Glutamatergic neuron (in vitro differentiated cells): ENCODE measurements at places on chromosomes 6 and 20.

DNA sequence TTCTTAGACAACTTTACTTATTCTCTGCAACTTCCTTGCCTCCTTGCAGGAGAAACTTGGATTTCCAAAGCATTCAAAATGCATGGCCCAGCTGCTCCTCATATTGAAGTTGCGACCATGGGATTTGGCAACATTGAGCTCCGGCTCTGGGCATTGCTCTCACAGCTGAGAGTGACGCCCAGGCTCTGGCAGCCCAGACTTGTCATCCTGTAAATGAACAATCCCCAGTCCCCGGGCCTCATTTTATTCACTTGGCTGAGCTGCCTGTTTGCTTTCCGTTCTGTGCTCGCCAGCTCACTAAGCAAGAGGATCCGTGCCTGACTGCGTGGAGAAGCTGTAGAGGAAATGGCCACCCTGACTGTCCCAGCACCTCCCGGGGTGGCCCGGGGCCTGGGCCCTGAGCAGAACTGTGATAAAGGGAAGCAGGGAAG lies 119.5 kb upstream of the CD93 start:
- peak; percentile 35 for DNase-seq

DNA sequence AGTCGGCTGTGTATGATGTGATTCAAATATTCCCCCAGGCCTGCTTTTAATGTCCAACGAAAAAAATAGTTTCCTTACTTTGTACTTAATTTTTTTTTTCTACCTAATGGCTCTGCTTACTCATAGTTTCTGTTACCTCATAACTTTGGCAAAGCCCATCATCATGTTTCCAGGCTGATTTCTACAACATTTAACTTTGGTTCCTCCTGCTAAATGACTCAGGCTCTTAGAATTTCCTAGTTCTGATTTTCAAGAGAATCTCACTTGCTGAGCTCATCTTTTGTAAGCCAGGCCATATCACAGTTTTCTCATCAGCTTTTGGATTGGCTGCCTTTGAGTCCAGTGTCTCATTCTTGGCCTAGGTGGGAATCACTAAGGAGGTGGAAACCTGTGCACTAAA lies 323.1 kb downstream of the HDGFL1 start:
- DNase-seq, result no peak

GRCh38 chr6:3884007-3884745 lies 35.0 kb downstream of the FAM50B start:
- DNase-seq, result no peak

- DNase-seq, result no peak
Measured at GRCh38 chr20:49775229-49775693, 37.4 kb upstream of the SLC9A8 start.
